ENCODE measurements at places on chromosomes 4 and X. TPM values are rescaled to one million over a fixed set of nuclear protein-coding genes. Genes with fewer than 3 reads are reported as not detected.

DNA sequence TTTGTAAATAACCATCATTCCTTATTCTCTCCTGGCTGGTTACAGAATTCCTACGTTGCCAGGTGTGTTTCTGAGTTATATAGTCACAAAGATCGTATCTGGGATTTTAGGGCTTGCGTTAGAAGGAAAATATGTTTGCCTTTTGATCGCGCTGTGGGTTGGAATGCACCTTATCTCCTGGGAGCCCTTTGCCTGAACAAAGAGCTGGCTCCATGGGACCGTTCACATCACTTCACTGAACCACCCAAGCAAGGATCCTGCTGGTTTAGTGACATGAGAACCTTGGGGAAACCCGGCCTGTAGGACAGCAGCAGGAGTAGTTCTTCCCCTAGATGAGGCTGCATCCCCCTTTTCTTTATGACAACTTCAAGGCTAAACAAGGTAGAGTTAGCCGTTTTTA lies 51.6 kb downstream of the RS1 start:
- no peak for DNase-seq

DNA sequence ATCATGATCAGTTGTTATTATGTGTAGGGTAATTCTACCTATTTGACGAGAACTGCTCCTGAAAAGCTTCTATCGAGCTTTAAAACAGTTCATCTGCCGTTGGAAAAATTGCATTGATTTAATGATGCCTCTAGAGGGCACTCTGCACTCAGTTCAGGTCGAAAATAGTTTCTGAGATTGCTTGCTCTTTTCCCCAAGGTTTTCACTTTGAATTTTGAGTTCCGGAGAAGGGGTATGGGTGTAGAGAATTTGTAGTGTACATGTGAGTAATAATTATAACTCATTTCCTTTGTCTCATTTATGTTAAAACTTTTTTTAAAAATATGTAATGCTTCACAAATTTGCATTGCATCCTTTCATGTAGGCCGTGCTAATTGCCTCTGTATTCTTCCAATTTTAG lies 28.4 kb upstream of the TNIP3 start:
- peak; percentile 44 for DNase-seq

GRCh38 chr4:168433571-168433970 lies 46.7 kb downstream of the DDX60L start:
- no peak for DNase-seq

DNA sequence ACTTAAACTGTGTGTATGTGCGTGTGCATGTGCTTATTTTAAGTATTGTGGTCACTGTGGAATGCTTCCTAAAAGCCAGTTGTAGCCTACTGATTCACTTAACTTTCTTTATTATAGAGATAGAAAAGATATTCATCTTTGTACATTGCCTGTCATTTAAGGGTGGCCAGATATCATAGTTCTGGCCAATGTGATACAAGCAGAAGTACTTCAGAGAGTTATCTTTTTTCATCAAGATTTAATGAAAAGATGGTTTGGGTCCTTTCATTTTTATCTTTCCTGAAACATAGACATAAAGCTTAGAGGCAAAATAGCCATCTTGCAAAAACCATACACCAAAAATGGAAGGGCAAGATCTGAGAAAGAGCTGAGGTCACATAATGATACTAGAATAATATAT lies 744.7 kb upstream of the ADGRL3 start:
- DNase-seq = no peak

- DNase-seq = no peak
These were observed 473.1 kb upstream of the ATOH1 start for GRCh38 chr4:93355411-93355810.

DNA sequence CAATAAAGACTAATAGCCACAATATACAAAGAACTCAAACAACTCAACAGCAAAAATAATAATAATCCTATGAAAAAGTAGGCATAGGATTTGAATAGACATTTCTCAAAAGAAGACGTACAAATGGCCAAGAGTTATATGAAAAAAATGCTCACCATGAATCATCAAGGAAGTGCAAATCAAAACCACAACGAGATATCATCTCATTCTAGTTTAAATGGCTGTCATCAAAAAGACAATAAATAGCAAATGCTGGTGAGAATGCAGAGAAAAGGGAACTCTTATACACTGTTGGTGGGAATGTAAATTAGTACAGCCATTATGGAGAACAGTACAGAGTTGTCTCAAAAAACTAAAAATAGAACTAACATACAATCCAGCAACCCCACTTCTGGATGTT lies 18.8 kb downstream of the TLR6 start:
- peak; percentile 58 for DNase-seq

GRCh38 chrX:123215397-123216089 lies 31.5 kb downstream of the GRIA3 start:
- no peak for DNase-seq

DNA sequence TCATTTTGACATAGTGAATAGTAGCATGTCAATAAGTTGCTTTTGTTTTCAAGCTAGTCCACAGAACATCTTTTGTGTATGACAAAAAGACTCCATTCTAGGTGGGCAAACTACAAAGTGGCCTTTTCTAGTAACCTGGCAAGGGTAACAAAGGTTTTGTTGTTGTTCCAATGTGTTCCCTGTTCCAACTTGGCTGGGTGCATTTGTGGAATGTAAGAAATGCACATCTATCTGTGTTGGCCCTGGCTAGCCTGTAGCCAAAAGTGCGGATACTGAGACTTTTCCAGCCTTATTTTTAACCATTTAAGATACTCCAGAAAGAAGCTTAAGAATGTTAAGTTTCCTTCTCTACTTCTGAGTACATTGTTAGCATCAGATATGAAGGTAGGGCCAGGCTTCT lies 118.7 kb upstream of the CHRDL1 start:
- DNase-seq = no peak

DNA sequence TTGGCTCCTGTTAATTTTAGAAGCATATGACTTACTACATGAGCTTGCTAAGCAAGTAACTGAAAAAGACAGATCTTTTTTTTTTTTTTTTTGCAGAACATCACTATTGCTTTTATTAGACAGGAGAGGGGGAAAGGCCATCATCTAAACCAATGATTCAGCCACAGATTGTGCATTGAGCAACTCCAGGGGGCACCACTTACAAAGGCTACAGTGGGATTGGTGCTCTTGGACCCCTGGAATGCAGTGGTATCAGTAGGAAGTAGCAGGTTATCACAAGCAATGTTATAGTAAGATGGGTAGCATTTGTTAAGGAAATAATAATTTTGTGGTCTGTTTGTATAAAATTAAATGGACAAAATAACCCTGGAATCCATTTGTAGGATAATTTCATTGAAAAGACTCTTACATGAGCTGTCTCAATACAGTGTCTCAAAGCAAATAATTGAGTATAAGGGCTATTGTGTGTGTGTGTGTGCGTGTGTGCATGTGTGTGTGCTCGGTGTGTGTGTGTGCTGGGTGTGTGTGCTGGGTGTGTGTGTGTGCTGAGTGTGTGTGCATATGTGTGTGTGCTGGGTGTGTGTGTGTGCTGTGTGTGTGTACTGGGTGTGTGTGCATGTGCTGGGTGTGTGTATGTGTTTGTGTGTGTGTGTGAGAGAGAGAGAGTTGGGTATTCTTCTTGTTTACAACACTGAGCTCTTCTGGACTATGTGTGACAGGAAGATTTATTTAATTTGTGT lies 296.3 kb downstream of the PCDH7 start:
- DNase-seq = no peak

DNA sequence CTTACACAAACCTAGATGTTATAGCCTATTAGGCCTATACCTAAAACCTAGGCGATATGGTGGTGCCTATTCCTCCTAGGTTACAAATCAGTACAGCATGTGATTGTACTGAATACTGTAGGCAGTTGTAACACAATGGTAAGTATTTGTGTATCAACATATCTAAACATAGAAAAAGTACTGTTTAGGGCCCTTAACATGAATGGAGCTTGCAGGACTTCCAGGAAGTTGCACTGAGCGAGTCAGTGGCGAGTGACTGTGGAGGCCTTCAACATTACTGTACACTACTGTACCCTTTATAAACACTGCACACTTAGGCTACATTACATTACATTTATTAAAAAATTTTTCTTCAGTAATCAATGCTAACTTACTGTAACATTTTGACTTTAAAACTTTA lies 37.8 kb downstream of the WWC2 start:
- DNase-seq = no peak

- no peak for DNase-seq
These were observed 196.8 kb upstream of the RPS6KA3 start for GRCh38 chrX:20463296-20464075.

DNA sequence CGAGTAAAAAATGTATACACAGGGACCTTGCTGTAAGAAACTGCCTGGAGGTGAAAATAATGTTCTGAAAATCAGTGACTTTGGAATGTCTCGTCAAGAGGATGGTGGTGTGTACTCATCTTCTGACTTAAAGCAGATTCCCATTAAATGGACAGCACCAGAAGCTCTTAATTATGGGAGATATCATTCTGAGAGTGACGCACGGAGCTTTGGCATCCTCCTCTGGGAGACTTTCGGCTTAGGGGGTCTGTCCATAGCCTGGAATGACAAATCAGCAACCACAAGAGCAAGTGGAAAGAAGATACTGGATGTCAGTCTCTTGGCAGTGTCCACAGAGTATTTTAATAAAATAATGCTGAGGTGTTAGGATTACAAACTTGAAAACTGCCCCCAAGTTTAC lies 129.4 kb downstream of the THOC2 start:
- DNase-seq = no peak

DNA sequence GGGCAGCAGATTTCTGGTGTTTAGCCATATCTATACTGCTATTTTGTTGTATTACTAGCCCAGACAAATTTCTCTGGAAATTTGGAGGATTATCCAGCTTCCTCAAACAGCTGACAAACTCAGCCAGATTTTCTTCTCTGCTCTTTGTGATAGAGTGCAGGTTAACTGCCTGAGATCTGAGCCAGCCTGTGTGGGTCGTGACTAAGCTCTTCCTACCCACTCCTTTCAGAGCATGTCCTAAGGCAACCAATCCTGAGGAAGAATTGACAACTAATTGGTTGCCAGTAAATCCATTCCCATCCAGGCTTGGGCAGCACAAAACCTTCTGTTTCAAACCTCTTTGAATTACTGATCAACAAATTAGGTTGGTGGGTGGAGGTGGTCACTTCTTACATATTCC lies 2.5 kb upstream of the GABRA2 start:
- DNase-seq = no peak

The FAM9A gene
- not detected for total RNA-seq

The RAB41 gene
- total RNA-seq = not detected
